ENCODE measurements at places on chromosomes 7 and 10. TPM values are rescaled to one million over a fixed set of nuclear protein-coding genes. Genes with fewer than 3 reads are reported as not detected.

MYO1G gene
- total RNA-seq, result 576 TPM

LRRC18 gene
- not detected for total RNA-seq

CD36 gene
- total RNA-seq, result not detected

TMEM130 gene
- not detected for total RNA-seq

ACBD7 gene
- 2.1 TPM for total RNA-seq

ZNF746 gene
- total RNA-seq, result 18.5 TPM

PTPRN2 gene
- total RNA-seq, result 4.8 TPM

- no peaks in the 10 kb centered on the region for H3K36me3 ChIP-seq
- peak; percentile 59 for DNase-seq
- H3K4me1 ChIP-seq, result peaks cover 23% of the 10 kb centered on the region
Measured at GRCh38 chr10:92747600-92747999, 57.8 kb downstream of the HHEX start.

DNA sequence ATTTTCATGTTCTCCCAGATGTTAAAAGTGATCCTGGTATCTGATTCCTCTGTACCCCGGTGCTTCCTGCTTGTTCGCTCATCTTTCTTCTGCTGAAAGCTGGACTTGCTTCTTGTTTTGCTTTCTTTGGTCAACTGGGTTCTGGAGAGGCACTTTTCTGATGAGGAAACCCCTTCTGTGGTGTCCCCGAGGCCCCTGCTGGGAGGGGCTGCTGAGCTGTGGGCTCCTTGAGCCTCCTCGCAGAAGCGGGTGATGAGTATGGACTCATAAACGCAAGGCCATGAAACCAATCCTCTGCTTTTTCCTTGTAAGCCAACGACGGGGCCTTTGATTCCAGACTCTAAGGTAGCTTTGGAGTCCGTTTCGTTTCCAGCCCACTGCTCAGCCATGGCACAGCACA lies 7.8 kb downstream of the WIPI2 start:
- H3K4me3 ChIP-seq, result no peak overlapping the region
- peaks cover 31% of the 10 kb centered on the region for H3K36me3 ChIP-seq

- H3K4me3 ChIP-seq, result no peak overlapping the region
- H3K27me3 ChIP-seq, result no peaks in the 10 kb centered on the region
- DNase-seq, result no peak
- no peaks in the 10 kb centered on the region for H3K4me1 ChIP-seq
- no peak overlapping the region for H3K27ac ChIP-seq
- no peaks in the 10 kb centered on the region for H3K36me3 ChIP-seq
Measured at GRCh38 chr10:130333185-130333584, 197.0 kb downstream of the GLRX3 start.

GRCh38 chr7:4144172-4144701 lies 537.9 kb upstream of the FOXK1 start:
- no peaks in the 10 kb centered on the region for H3K4me1 ChIP-seq
- peaks cover 3% of the 10 kb centered on the region for H3K27me3 ChIP-seq
- H3K27ac ChIP-seq, result no peak overlapping the region
- H3K36me3 ChIP-seq, result no peaks in the 10 kb centered on the region
- H3K4me3 ChIP-seq, result no peak overlapping the region

- no peaks in the 10 kb centered on the region for H3K36me3 ChIP-seq
- DNase-seq, result no peak
- H3K27me3 ChIP-seq, result no peaks in the 10 kb centered on the region
- H3K27ac ChIP-seq, result no peak overlapping the region
Measured at GRCh38 chr7:299628-300027, 9.7 kb downstream of the FOXL3 start.

- peaks cover 6% of the 10 kb centered on the region for H3K27me3 ChIP-seq
- H3K4me3 ChIP-seq, result no peak overlapping the region
- no peaks in the 10 kb centered on the region for H3K36me3 ChIP-seq
- H3K27ac ChIP-seq, result no peak overlapping the region
- peaks cover 7% of the 10 kb centered on the region for H3K4me1 ChIP-seq
Measured at GRCh38 chr10:132394201-132394811, 2.7 kb upstream of the PWWP2B start.

DNA sequence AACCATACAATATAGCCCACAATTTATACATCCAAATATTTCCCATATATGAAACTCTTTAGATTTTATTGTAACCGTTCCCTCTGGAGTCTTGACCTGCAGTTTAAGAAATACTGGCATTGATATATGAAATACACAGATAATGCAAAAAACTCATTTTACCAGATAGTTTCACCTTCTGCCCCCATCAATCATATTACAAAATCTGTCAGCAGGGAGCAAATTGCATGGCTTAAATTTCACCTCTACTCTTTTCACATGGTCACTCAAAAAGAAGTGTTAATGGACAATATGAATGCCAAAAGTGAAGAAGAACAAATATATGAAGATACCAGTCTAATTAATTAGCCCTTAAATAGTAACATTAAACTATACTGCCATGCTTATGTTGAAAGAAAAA lies 57.0 kb upstream of the TMEM106B start:
- H3K4me1 ChIP-seq, result no peaks in the 10 kb centered on the region
- no peak overlapping the region for H3K4me3 ChIP-seq
- H3K27ac ChIP-seq, result no peak overlapping the region
- no peak for DNase-seq

DNA sequence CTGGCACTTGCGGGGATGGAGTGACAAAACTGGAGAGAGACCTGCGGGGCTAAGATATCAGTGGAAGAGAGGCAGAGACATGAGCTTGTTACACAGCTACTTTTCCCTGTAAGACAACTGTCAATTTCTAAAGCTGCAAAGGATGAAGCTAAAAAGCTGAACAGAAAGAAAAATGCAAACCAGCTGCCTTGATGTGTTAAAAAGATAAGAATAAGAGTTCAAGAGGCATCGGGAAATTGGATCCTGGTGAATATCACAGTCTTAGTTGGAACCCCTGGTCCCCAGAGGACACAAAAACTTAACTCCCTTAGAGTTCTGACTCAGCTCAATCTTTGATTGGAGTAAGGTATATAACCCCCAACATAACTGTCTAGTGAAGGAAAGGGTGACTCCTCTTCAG lies 38.8 kb downstream of the VPS41 start:
- DNase-seq, result no peak
- no peak overlapping the region for H3K27ac ChIP-seq
- peaks cover 6% of the 10 kb centered on the region for H3K36me3 ChIP-seq
- H3K4me1 ChIP-seq, result no peaks in the 10 kb centered on the region

GRCh38 chr7:29109358-29109757 lies 37.0 kb downstream of the CPVL start:
- DNase-seq, result no peak
- H3K4me3 ChIP-seq, result no peak overlapping the region
- H3K4me1 ChIP-seq, result peaks cover 13% of the 10 kb centered on the region
- peaks cover 30% of the 10 kb centered on the region for H3K27me3 ChIP-seq
- no peaks in the 10 kb centered on the region for H3K36me3 ChIP-seq

DNA sequence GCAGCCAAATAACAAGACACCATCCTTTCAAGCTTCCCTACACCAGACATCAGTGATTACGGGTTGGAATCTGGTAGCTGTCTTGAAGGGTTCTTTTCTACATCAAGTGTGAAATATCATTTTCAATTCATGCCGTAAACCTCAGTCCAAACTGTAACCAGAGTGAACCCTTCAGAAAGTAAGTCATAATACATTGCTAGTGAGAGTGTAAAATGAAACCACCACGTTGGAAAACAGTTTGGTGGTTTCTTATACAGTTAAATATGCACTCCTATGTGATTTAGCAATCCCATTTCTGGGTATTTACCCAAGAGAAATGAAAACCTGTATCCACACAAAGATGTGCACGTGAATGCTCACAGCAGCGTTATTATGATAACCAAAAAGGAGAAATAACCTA lies 25.6 kb upstream of the ZC3HAV1L start:
- peaks cover 89% of the 10 kb centered on the region for H3K36me3 ChIP-seq
- peak overlapping the region; percentile 68 for H3K27ac ChIP-seq
- no peak overlapping the region for H3K4me3 ChIP-seq
- peaks cover 74% of the 10 kb centered on the region for H3K4me1 ChIP-seq
- no peak for DNase-seq

DNA sequence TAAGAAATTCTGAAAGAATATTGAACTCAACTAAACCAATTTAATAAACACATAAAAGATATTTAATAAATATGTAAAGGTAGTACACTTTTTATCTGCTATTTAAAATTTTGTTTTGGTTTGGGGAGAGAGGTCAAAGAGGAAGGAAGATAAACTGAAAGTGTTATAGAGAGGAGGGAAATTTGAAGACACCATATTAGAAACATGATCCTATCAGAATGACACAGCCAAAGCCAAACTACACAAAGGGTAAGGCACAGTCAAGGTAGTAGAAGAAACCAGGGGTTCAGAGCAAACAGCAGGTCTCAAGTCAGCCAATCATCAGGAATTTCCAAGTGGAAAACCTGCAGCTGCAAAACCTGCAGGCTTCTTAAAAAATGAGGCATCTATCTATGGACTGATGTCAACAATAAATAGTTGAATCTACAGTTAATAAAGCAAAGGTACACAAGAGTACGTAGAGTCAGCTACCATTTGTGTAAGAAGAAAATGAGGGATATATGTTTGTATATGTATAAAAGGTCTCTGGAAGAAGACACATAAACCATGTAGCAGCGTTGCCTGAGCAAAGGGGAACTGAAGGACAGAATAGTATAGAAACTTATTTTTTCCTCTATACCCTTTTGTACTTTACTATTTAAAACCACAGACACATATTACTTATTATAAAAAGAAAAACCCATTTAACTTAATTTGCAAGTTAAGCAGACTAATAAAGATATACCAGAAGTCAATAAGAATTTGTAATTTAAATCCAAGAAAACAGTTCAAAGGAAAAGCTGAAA lies 10.0 kb downstream of the ZNF800 start:
- H3K27me3 ChIP-seq, result no peaks in the 10 kb centered on the region
- no peak overlapping the region for H3K4me3 ChIP-seq
- no peak overlapping the region for H3K27ac ChIP-seq
- peaks cover 52% of the 10 kb centered on the region for H3K4me1 ChIP-seq
- peaks cover 48% of the 10 kb centered on the region for H3K36me3 ChIP-seq
- DNase-seq, result no peak

DNA sequence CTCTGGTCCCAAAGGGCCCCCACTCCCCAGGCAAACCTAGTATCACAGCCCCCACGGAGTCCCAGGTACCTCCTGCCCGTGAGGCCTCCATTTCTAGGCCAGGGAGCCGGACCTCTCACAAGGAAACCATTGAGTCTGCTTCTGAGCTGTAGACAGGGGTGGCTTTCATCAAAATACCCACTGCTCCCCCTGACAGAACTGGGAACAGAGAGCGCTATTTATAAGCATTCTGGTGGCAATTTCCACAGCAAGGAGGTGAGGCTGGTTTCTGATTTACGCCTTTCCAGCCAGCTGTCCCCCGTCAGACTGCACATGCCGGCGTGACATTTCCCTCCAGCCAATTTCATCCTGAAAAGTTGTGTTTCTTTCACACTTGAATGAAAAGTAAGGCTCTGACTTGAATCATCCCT lies 407.5 kb upstream of the PRKCQ start:
- H3K27ac ChIP-seq, result no peak overlapping the region
- no peaks in the 10 kb centered on the region for H3K27me3 ChIP-seq
- no peak overlapping the region for H3K4me3 ChIP-seq
- H3K4me1 ChIP-seq, result peaks cover 11% of the 10 kb centered on the region

DNA sequence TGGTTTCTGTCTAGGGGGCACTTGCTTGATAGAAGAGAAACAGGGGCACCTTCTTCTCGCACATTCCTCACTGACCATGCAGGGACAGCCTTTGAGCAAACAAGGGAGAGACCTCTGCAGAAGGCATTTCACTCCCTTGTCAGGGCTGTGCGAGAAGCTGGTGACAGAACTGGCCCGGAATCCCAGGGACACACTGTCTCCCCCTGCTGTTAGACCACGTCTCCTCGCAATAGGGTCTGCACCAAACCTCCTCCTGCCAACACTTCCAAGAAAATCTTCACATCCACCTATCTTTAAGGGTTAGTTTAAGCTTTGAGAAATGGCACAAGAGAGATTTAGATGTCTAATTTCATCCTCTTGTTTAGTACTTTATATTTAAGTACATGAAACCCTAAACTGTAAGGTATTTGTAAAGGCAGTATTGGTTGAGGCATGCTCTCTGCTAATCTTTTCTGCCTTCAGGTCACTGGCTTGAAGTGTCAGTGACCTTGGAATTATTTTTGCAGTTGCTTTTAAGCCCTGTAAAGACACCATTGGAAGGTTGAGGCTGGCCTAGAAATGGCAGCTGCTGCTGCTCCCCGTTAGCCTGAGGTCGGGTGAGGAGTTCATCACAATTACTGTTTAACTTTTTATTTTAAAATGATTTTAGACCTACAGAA lies 37.0 kb downstream of the RBM20 start:
- DNase-seq, result peak; percentile 37
- no peaks in the 10 kb centered on the region for H3K4me1 ChIP-seq
- H3K36me3 ChIP-seq, result no peaks in the 10 kb centered on the region
- no peak overlapping the region for H3K4me3 ChIP-seq
- H3K27ac ChIP-seq, result no peak overlapping the region
- H3K27me3 ChIP-seq, result peaks cover 20% of the 10 kb centered on the region

DNA sequence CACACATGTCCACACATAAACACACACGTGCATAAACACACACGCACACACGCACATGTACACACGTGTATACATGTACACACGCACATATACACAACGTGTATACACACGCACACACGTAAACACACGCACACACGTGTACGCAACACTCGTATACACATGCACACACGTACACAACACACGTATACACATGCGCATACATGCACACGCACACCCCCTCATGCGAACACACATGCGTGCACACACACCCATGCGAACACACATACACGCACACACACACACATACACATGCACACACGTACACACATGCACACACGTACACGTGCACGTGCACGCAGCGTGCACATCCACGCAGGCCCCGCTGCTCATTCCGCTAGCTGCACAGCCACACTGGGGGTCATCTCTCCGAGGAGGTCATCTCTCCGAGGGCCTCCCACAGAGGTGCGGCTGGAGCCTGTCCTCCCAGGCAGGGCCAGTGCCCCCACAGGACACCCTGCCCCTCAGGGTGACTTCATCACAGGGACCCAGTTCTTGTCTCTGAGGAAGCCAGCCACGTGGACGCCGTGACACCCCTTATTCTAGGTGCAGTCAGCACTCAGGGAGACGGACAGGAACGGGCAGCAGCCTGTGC lies 25.9 kb downstream of the CYP2W1 start:
- peaks cover 9% of the 10 kb centered on the region for H3K36me3 ChIP-seq
- H3K27ac ChIP-seq, result no peak overlapping the region
- no peak for DNase-seq
- H3K4me3 ChIP-seq, result no peak overlapping the region
- peaks cover 5% of the 10 kb centered on the region for H3K4me1 ChIP-seq

Measured in activated CD4-positive, alpha-beta memory T cell treated with anti-CD3 and anti-CD28 coated beads, Interleukin-2, amount 10 ng/mL, durations not matched to agents 7 days and 5 days (primary cell).